Activated CD4-positive, alpha-beta T cell treated with anti-CD3 and anti-CD28 coated beads for 36 hours (primary cell): ENCODE measurements at places on chromosomes 4 and X. TPM values are rescaled to one million over a fixed set of nuclear protein-coding genes. Genes with fewer than 3 reads are reported as not detected.

SULT1E1 gene
- not detected for total RNA-seq

FATE1 gene
- total RNA-seq, result not detected

EXOSC9 gene
- 85.4 TPM for total RNA-seq

SPARCL1 gene
- total RNA-seq, result not detected

EDA2R gene
- 1.1 TPM for total RNA-seq

GRCh38 chrX:37367946-37368345 lies 18.8 kb downstream of the PRRG1 start:
- H3K4me3 ChIP-seq, result no peak overlapping the region
- no peaks in the 10 kb centered on the region for H3K27me3 ChIP-seq
- no peak for DNase-seq
- H3K27ac ChIP-seq, result no peak overlapping the region

GRCh38 chr4:187270154-187270553 lies 546.5 kb upstream of the FAT1 start:
- no peak overlapping the region for H3K27ac ChIP-seq
- H3K4me1 ChIP-seq, result no peaks in the 10 kb centered on the region
- DNase-seq, result no peak
- H3K27me3 ChIP-seq, result no peaks in the 10 kb centered on the region

- H3K4me3 ChIP-seq, result no peak overlapping the region
- H3K4me1 ChIP-seq, result no peaks in the 10 kb centered on the region
- no peak for DNase-seq
- H3K27me3 ChIP-seq, result no peaks in the 10 kb centered on the region
These were observed 39.6 kb upstream of the GPC4 start for GRCh38 chrX:133454924-133455323.

DNA sequence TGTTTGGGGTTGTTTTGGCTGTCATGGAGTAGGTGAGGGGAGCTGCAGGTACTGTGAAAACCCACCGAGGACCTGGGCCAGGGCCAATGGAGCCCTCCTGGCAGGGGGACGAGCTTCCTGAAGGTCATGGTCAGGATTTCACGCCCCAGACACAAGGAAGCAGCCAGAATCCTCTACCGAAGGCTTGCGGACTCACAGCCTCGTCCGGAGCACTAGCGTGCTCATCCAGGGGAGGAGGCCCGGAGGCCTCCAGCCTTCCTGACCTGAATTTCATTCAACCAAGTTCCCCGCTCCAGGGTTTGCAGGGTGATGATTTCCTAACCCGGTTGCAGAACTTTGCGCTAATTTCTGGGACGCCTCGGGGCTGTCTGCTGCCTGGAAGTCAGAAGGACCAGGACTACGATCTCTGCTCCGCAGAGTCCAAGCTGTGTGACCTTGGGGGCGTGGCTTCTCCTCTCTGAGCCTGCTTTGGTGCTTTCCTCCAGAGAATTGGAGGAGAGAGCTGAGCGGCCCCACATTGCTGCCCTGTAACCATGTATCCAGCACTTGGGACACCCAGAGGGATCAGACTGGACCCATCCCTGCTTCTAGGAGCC lies 56.2 kb upstream of the ADRA2C start:
- H3K27ac ChIP-seq, result no peak overlapping the region
- no peak overlapping the region for H3K4me3 ChIP-seq
- peaks cover 5% of the 10 kb centered on the region for H3K27me3 ChIP-seq
- no peak for DNase-seq
- H3K36me3 ChIP-seq, result no peaks in the 10 kb centered on the region
- H3K4me1 ChIP-seq, result no peaks in the 10 kb centered on the region

- no peaks in the 10 kb centered on the region for H3K36me3 ChIP-seq
- no peaks in the 10 kb centered on the region for H3K4me1 ChIP-seq
- peaks cover 9% of the 10 kb centered on the region for H3K27me3 ChIP-seq
- no peak for DNase-seq
- H3K4me3 ChIP-seq, result no peak overlapping the region
- no peak overlapping the region for H3K27ac ChIP-seq
These were observed 359.6 kb upstream of the NOCT start for GRCh38 chr4:138655985-138656384.

- no peak overlapping the region for H3K4me3 ChIP-seq
- H3K27ac ChIP-seq, result no peak overlapping the region
- H3K4me1 ChIP-seq, result no peaks in the 10 kb centered on the region
- H3K27me3 ChIP-seq, result no peaks in the 10 kb centered on the region
These were observed 139.7 kb downstream of the MAPK10 start for GRCh38 chr4:86220121-86220520.

DNA sequence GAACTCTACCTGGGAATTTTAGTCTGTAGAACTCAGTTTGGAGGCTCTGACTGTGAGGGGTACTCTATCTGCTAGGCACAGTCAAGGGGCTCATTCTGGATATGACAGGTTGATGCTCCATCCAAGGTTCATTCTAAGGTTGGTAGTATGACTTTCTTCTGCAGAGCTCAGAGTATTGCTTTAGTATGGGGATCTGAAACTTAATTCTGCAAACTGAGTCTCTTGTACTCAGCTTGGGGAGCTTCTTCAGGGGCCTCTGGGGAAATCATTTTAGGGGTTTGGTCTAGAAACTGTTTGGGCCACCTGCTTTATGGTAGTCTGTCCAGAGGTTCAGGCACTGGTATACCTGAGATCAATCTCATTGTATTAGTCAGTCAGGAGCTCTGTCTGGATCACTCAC lies 9.7 kb upstream of the TSR2 start:
- no peak for DNase-seq

DNA sequence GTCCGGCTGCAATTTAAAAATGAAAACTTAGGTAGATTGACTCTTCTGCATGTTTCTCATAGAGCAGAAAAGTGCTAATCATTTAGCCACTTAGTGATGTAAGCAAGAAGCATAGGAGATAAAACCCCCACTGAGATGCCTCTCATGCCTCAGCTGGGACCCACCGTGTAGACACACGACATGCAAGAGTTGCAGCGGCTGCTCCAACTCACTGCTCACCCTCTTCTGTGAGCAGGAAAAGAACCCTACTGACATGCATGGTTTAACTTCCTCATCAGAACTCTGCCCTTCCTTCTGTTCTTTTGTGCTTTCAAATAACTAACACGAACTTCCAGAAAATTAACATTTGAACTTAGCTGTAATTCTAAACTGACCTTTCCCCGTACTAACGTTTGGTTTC lies 41.0 kb downstream of the MAP7D3 start:
- H3K4me1 ChIP-seq, result peaks cover 5% of the 10 kb centered on the region
- no peaks in the 10 kb centered on the region for H3K27me3 ChIP-seq
- no peak overlapping the region for H3K27ac ChIP-seq
- peaks cover 4% of the 10 kb centered on the region for H3K36me3 ChIP-seq
- DNase-seq, result no peak

DNA sequence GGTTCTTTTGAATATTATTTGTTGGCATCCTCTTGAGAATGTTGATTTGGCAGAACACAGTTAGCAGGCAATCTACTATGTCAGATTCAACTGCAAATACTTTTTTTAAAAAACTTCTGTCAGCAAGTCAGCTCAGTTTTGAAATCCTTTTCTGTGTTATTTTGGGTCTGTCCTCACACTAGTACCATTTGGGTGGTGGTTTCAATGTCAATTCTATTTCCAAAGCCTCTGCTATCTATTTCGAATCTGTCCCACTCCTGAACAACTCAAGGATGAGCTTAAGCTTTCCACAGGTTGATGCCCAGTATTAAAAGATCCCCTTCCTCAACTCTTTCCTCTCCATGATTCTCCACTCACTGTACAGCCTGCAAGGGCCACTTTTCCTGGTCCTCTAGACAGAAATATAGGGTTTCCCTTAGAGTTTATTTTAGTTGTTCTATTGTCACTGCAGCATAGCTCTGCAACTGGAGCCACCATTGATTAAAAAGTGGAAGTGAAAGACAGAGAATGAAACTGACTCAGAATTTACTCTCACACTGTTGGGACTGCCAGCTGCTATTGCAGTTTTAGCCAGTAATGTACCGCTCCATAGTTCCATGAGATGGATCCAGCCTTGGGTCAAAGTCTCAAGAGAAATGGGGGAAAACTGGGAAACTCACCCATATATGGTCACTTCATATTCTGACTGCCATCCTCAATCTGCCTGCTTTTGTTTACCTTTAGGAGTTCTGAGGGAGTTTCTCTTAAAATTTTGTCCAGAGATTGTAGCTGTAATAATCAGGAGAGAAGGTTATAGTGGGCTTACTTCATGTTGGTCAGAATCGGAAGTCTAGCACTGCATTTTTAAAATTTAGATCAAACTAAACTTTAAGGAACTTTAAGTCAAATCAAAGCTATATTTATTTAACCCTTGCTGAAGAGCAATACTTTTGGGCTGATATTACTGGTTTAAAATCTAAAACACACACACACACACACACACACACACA lies 14.6 kb downstream of the HDX start:
- H3K27ac ChIP-seq, result no peak overlapping the region
- H3K4me1 ChIP-seq, result no peaks in the 10 kb centered on the region
- H3K4me3 ChIP-seq, result no peak overlapping the region
- no peaks in the 10 kb centered on the region for H3K27me3 ChIP-seq
- H3K36me3 ChIP-seq, result peaks cover 6% of the 10 kb centered on the region

DNA sequence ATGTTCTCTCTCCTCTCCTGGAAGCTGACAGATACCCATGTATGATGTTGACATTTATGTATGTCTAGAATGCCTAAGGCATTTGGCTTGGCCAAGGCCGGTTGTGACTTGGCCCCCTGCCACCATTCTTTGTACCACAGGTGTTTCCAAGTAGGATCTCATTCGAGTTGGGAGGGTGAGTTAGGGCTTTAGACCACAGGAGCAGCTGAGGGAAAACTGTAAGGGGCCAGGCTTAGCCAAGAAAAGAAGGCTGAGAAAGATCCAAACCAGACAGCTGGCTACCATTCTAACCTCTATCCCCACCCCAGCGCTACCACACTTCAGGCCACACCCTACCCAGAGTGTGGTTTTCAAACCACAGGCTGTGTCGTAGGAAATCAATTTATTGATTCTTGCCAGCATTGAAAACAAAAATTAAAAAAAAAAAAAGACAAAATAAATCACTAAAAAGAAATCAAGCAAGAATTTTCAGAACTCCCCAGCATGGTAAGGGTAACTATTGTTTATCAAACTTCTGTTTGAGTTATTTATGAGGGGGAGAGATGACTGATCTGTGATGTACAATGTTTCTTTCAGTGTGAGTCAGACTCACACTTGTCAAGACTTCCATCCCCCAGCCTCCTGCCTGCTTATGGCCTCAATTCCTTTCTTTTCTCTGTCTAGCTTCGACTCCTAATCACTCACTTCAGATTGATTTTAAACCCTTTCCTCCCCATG lies 9.9 kb downstream of the TMSB4X start:
- peaks cover 5% of the 10 kb centered on the region for H3K36me3 ChIP-seq
- H3K4me1 ChIP-seq, result peaks cover 70% of the 10 kb centered on the region
- DNase-seq, result peak; percentile 65
